ENCODE measurements at places on chromosomes 6 and 20.

GRCh38 chr6:152085451-152085921 lies 278.0 kb downstream of the ESR1 start:
- no peak for DNase-seq

DNA sequence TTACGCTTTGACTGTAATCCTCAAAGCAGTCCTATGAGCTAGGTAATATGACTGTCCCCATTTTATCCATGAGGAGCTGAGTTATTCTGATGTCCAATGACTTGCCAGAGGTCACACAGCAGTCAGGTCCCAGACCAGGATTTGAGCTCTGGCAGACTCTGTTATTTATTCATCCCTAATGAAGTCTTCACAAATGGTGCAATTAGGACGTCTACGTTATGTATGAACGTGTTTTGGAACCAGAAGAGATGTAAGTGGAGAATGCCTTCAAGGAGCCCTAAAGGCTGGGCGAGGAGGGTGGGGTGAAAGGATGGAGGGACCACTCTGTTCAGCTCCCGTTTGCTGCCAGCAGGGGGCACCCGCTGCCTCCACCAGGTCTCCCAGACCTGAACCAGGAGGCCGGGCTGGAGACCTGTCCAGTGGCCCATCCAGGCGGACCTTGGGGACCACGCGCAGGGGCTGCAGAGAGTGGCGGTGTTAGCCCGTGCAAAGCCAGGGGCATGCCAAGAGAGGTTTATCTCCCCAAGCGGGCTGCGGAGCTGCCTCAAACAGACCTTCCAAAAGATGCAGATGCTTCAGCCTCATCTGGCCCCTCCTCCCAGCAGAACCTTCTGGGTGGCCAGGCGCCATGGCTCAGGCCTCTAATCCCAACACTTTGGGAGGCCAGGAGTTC lies 15.2 kb upstream of the ZNF335 start:
- peak; percentile 43 for DNase-seq

DNA sequence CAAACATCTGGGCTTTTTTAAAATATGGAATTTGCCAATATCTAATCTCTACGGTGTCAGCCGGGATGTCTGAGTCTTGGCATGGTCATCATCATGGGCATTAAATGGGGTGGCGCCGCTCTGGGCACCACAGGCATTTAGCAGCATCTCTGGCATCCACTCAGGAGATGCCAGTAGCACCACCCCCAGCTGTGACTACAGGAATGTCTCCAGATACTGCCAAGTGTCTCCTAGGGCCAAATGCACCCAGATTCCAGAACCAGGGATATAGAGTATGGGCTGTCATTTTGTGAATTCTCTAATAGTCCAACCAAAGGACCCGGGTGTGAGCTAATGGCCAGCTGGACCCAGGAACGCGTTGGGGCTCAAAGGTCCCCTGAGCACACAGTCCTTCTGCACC lies 361.0 kb downstream of the TAF4 start:
- peak; percentile 35 for DNase-seq

- no peak for DNase-seq
Observed at GRCh38 chr6:161292145-161292544, 18.3 kb upstream of the AGPAT4 start.

GRCh38 chr6:28910901-28911690 lies 12.7 kb downstream of the TRIM27 start:
- no peak for DNase-seq

DNA sequence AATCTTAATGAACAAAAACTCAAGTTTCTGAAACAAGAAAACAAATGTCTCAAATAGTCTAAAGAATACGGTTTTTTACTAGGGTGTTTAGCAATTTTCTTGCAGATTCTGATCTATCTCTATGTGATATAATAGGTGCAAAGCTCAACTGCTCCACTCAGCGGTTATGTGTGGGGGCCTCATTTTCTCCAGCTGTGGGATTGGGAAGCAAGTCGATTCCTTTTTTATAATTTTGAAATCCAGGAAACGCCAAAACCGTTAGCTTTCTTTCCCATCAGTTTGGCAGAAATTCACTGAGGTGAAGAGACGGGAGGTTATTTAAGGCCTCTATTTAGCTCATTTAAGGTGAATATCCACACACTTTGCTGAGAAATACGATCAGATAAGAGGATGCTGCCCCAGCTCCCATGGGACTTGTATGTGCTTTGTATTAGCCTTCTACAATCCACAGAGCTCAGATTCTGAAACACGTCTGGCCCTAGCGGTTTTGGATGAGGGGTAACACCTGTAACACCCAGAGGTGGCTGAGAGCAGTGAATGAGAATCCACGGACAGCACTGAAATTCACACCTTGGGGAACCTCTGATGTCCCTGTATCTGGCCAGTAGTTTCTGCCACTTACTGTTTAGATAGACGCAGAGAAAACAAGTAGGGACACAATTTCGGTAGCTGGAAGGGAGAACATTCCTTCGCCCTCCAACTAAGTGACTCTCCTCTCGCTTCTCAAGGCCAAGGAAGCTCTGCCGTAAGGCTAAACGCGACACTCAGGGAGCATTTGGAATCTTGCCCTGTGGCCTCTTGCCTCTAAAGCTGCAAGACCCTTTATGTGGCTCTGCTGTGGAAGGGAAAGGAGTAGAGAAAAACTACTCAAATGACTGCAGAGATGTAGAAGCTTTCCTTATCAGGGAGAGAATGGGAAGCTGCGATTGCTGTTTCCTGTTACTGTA lies 6.5 kb upstream of the BCAS4 start:
- peak; percentile 64 for DNase-seq

DNA sequence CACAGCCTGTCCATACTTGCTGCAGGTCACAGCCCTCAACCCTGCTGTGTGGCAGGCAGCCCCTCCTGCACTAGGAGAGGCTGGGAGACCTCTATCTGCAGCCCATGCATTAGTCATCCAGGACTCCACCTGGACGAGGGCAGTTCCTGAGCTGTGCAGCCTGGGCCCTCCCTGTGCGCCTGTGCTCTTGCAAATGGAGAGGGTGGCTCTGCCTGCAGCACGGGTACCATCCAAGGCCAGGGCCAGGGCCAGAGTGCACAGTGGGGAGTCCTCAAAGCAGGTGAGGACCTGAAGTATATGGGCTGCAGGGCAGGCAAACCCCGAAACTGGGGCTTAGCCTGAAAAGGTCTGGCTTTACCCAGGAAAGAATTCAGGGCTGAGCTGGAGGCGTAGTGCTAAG lies 89.8 kb upstream of the PHACTR3 start:
- DNase-seq, result no peak

- peak; percentile 96 for DNase-seq
Observed at GRCh38 chr20:47315339-47316056, 41.0 kb downstream of the ZMYND8 start.

DNA sequence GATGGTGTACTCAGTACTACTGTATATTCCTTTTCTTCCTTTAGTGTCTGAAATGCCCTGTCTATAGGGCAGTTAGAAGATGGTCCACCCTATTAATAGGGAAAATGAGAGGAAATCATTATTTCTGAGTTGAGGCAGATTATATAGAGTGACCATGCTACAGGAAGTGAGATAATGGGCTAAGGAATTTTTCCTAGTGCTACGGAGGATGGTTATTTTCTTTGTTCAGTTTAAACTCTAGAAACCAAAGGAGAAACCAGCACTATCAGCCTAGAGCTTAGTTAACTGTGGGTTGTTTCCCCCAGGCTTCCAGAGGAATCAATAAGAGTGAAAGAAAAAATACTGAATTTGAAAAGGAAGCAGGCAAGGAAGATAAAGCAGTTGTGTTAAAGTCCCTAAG lies 474 bp downstream of the TSBP1 start:
- DNase-seq, result no peak

DNA sequence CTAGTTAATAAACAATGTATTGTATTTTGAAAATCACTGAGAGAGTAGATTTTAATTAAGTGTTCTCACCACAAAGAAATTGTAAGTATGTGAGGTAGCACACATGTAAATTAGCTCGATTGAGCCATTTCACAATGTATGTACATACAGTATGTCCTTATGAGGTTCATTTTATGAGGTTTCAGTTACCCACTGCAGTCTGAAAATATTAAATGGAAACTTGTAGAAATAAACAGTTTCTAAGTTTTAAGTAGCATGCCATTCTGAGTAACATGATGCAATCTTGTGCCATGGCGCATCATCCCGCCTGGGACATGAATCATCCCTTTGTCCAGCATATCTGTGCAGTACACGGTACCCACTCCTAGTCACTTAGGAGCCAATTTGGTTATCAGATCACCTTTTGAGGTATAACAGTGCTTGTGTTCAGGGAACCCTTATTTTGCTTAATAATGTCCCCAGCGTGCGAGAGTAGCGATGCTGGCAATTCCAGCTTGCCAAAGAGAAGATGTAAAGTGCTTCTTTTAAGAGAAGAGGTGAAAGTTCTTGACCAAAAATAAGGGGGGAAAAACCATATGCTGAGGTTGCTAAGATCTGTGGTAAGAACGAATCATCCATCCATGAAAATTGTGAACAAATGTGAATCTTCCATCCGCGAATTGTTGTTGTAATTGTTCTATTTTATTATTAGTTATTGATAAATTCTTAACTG lies 64.7 kb downstream of the KCNS1 start:
- DNase-seq, result peak; percentile 71

DNA sequence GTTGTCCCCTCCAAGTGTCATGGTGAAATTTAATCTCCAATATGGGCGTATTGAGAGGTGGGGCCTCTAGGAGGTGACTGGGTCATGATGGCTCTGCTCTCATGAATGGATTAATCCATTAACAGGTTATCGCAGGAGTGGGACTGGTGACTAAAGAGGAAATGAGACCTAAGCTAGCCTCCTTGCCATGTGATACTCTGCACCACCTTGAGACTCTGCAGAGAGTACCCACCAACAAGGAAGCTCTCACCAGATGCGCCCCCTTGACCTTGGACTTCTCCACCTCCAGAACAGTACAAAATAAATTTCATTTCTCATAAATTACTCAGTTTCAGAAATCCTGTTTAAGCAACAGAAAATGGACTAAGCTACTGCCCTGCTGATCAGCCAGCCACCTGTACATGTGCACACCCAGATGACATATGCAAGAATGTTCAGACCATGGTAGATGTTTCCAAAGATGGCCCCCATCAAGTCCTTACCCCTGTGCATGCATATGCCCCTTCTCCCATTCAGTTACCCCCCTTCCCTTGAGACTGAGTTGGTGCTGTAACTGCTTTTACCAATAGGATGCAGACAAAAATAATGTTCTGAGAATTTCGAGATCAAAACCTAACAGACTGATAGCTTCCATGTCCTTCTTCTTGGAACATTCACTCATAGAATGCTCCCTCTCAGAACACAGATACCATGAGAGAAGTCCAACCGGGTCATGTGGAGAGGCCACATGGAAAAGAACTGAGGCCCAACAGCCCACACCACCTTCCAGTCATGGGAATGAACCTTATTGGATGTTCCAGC lies 28.4 kb downstream of the MAP3K5 start:
- DNase-seq, result no peak

GRCh38 chr6:10082385-10082784 lies 332.5 kb downstream of the TFAP2A start:
- no peak for DNase-seq
